Cardiac muscle cell (in vitro differentiated cells and primary cell): ENCODE measurements at places on chromosomes 7 and 10.

DNA sequence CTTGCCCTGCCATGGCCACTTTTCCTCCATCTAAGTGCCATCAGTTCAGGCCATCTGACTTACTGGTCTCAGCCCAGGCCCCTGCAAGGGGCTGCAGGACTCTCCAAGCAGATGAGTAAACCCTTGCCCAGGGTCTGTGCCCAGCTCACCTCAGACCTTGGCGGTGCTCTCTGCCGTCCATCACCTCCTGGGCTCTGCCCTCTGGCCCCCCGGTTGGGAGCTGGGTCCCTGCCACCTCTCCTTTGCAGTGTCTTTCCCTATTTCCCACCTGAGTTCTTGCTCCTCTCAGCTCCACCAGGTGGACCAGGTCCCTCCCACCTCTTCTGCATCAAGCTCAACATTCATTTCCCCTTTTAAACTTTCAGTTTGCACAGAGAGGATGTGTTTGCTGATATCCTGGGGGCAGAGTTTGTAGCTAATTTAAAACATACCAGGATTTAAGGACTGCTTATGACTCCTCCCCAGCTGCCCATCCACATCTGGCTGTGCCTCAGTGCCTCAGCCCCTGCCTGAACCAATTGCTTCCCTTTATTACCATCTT is 135.5 kb downstream of the SLIT1 start:
- no peak for DNase-seq

DNA sequence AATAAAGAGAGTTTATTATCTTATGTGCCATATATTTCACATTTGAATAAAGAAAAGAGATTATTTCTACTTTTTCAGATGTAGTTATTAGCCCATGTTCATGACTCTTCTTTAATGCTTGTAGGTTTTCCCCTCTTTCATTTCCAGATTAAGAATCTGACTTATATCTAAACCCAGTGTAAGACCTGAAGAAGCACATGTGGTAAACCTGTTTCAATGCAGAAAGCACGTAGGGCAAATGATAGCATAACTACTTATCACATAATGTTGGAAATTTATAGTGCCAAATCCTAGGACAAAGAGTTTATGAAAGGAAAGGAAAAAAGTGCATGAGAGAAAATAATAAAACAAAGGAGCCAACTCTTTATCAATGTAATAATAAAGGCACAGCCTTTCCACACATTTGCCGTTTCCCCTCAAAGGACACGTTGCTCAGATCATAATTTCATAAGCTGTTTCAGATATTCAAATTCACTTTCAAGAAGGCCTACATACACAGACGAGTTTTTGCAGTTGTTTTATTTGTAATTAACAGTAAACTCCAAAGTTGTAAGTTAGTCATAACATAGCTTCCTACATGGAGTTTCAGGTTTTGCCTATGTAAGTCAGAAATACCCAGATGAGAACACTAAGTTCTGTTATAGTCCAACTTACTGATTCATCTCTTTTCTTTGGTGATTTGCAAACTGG is 88.8 kb upstream of the MDFIC start:
- DNase-seq: no peak

DNA sequence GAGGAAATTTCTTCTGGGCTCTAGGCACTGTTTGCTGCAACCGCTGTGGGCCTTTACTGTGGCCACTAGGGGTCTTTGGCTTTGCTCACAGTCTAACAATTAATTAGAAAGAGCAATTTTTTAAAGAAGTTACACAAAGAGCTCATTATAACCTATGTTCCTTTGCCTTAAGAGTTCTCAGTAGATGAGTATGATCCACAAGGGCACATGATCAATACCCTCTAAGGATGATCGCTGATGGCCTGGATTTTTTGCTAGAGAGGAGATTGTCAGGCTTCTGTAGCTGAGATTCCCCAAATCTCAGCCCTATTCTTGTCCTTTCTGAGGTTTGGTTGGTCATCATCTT is 80.8 kb upstream of the RHOBTB1 start:
- DNase-seq: peak; percentile 52

GRCh38 chr7:98994046-98994944 is 116.0 kb downstream of the TRRAP start:
- DNase-seq: no peak

- DNase-seq: peak; percentile 94
These were observed at the start of gene OGDHL for GRCh38 chr10:49761789-49762565. TSS of gene OGDHL (minus strand) at chr10:49762323. CDS start at chr10:49758592, 3,731 bp downstream.

- no peak for DNase-seq
These were observed 23.9 kb upstream of the CCAR1 start for GRCh38 chr10:68697106-68697505.

DNA sequence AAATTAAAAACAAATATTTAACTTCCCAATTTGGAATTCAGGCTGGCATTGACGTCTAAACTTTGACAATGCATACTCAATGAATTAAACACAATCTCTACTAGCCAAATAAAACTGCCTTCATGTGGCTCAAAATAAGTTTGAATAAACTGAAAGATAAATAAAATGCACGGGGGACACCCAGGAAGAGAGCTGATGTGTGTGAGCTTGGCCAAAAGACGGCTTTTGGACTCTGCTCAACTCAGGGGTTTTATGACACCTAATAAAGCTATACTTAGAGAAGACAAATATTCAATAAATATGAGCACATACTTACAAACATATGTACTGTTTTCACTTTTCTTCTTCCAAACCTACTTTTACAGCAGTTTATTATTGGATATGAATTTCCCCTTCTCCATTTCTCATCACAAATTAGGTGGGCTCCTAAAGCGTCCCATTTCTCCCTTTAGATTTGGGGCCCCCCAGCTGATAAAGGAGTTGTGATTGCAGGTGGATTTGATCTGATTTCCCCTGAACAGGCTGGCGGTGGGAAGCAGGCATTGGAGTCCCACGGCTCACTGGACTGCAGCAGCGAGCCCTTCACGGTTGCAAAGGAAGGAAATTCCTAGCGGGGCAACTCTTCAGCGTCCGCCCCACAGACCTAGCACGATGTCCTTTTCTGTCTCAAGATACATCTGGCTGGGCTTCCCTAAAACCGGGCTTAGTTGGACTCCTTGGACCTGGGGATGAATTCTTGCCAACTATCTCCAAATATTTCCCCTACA is 79.6 kb downstream of the INSIG1 start:
- DNase-seq: no peak

DNA sequence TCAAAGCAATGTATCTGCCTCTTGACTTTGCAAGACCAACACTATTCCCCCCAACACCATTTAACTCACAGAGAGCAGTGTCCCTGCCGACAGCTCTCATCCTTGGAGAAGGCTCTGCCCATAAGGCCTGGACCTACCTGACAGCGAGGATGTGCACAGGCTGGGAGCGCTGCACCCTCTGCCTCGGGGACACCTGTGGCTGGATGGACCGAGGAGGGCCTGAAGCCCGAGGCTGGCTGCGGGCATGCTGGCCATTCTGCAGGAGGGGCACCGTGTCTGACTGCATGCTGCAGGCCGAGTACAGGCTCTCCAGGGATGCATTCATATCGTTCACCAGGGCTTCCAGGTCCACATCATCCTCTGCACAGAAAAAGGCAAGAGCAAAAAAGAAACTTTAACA is 108.4 kb downstream of the GRB10 start:
- no peak for DNase-seq

GRCh38 chr10:71076473-71077142 is 135.8 kb upstream of the UNC5B start:
- no peak for DNase-seq

DNA sequence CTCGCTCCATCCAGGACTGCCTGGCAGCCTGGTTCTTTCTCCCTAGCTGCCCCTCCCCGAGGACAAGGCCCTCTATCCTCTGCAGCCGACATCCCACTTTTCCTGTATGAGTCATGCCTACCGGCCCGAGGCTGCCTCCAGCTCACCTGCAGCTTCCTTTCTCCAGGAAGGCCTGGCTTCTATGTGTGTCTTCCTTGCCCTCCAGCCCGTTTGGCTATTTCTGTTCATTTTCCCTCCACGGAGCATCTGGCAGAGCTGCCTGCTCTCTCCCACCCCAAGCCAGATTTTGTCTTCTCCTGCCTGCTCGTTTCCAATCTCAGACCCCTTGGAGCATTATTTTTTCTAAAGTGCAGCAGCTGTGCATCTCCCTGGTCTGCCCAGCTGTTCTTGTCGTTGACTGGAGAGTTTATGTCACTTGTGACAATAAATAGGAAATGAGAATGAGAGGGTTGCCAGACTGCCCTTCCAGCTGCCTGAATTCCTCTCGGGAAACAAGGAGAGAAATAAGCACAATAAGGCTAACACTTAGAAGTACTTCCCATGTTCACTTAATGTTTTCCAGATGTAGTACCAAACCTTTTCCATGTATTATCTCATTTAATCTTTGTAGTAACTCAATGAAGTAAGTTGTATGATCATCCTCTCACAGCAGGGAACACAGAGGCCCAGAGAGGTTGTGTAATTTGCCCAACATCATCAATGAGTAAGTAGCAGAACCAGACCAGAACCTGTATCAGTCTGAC is 19.7 kb downstream of the UBTD1 start:
- peak; percentile 29 for DNase-seq

DNA sequence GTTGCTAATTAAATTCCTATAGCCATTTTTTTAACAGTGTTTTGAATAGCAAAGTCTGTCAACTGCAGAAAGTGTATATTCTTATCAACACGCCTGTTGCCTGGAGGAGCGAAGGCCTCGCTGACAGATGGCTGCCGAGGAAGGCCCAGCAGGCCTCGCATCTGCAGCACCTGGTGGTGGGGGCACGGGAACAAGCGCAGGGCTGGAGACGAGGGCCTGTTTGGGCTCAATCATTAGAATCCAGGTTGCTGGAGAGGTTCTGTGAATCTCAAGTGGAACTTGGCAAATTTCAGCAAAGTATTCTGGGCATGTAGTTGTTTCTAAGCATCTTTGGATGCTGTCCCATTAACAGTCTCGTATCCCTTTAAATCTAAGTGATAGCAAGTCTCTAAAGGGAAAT is 66.1 kb upstream of the FAM204A start:
- no peak for DNase-seq

GRCh38 chr7:45568536-45569289 is 5.5 kb upstream of the ADCY1 start:
- no peak for DNase-seq

DNA sequence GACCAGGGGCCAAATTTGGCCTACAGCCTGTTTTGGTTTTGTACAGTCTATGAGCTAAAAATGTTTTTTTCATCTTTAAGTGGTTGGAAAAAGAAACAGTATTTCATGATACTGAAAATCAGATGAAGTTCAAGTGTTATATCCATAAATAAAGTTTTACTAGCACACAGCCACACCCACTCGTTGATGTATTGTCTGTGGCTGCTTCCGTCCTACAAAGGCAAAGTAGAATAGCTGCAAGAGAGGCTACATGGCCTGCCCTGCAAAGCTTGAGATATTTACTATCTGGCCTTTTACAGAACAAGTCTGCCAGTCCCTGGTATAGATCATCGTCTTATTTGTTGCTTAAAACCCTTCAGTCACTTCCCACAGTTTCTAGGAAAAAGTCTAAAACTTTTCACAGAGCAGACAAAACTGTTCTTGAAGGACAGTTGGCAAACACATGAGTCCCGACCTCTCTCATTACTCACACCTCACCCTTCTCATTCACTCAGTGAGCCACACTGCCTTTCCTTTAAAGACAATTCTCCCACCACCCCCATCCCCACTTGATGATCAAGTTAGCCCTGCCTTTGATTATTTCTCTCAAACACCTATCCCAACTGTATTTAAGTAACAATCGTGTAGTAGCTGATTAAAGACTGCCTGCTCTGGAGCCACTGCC is 9.9 kb downstream of the RHEB start:
- no peak for DNase-seq

- no peak for DNase-seq
These were observed 37.7 kb downstream of the PPP1R17 start for GRCh38 chr7:31724696-31725095.

- DNase-seq: no peak
These were observed 12.9 kb downstream of the INPP5A start for GRCh38 chr10:132550366-132551092.

GRCh38 chr7:101890749-101891523 is 73.5 kb downstream of the CUX1 start:
- no peak for DNase-seq

- DNase-seq: peak; percentile 29
These were observed 18.0 kb downstream of the MACC1 start for GRCh38 chr7:20199015-20199737.

DNA sequence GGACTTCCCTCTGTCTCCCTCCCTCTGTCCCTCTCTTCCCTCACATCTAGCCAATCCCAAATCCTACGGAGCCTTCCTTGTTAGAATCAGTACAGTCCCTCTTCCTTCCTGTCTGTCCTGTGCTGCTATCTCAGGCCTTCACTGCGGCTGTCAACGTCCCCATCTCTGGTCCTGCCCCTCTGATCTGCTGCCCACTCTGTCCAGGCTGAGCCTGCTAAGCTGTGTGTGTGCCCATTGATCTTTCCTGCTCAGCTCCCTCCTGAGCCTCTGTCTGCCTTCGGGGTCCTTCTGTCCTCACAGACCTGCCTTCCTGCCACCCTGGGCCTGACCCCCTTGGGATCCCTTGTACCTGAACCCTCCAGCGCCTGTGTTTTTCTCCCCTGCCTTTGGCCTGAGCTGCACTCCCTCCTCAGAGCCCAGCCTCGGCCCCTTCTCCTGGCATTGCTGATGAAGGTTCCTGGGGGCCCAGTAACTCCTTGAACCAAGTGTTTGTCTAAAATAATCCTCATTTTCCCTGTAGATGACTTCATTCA is 182.1 kb upstream of the SHH start:
- no peak for DNase-seq

GRCh38 chr10:104331208-104331838 is 6.9 kb downstream of the ITPRIP start:
- DNase-seq: no peak

- no peak for DNase-seq
These were observed 146.9 kb downstream of the TPST1 start for GRCh38 chr7:66352071-66352470.

DNA sequence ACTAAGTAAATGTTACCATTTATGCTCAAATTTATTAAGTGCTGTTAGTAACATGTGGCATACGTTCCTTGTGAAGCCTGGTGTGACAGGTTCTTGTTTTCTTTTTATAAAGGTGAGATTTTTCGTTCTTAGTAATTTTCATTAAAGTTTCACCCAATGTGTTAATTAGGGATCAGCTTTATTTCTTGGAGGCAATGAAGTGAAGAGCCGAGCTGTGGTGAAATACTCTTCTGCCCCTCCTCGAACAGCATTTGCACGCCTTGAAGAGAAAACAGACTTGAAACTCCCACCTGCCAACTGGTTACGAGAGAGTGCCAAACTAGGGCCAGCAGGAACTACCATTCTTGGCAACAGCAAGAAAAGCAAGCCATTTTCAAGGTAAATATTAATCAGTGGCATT is 1.5 kb downstream of the EDRF1 start:
- DNase-seq: no peak
